Left cardiac atrium (tissue), 4 donors: ENCODE measurements at places on chromosomes 11 and 22. TPM values are rescaled to one million over a fixed set of nuclear protein-coding genes. Genes with fewer than 3 reads are reported as not detected.

The OR8D1 gene
- not detected for total RNA-seq

- no peak for DNase-seq
These were observed 18.7 kb downstream of the TTC17 start for GRCh38 chr11:43377389-43377788.

DNA sequence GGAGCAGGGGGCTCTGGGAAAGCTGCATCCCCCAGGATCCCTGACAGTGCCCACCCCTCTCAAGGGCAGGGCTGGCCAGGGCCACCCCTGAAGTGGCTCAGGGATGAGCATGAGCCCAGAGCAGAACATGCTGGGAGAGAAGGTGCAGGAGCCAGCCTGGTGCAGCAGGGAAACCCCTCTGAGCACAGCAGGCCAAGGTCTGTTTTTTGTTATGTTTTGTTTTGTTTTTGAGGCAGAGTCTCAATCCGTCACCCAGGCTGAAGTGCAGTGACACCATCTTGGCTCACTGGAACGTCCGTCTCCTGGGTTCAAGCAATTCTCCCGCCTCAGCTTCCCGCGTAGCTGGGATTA is 792 bp upstream of the SBF1 start:
- DNase-seq: no peak

DNA sequence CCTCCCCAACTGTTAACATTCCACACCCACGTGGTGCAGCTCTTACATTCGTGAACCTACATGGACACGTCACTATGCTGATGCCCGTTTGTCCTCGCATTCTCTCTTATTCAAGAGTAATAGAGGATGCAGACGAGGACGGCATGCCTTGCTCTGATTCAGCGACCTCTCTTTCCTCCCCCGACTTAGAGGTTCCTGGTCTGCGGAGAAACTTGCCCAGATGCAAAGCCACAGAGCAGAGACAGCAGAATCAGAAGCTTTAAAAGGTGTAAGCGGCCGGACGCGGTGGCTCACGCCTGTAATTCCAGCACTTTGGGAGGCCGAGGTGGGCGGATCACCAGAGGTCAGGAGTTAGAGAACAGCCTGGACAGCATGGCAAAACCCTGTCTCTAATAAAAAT is 288.0 kb downstream of the NTM start:
- DNase-seq: no peak

DNA sequence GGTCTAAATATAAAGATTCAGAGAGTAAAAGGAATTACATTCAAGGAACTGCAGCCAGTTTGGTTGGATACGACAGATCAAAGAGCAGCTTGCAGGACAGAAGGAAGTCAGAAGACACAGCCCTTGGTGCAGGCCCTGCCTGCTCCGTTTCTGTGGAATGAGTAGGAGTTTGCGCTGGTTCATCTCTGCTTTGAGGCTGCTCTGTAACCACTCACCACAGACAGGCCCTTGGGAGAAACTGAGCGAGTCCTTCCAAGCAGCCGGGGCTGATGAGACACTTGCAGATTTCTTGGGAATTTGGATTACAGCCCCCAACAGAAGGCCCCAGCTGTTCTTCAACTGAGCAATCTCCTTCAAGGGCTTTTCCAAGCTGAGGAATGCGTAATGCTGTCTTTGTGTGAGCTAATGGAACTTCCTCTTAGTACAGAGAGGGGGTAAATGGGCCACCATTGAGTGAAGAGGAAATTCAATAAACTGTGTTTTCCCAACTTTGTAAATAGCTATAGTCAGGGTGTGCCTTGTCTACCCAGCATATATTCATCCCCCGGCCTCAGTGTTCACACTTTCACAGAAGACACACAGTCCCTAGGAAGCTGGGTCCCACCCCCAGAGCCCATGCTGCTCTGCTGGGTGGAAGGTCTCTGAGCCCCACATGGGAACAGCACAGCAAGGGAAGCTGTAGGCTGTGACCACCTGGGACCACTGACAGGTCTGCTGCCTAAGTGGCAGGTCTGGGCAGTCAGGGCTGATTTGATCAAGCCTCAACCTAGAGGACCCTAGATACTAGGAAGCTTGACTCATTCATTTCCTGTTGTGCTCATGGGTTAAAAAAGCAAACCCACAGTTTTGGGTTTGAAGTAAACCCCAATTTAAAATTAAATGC is 16.6 kb downstream of the IL10RA start:
- DNase-seq: peak; percentile 75
